ENCODE measurements at places on chromosomes 4 and X. TPM values are rescaled to one million over a fixed set of nuclear protein-coding genes. Genes with fewer than 3 reads are reported as not detected.

CNGA1 gene
- total RNA-seq = not detected

RIPPLY1 gene
- not detected for total RNA-seq

SYN1 gene
- total RNA-seq = under 0.01 TPM

SOWAHD gene
- total RNA-seq = 0.28 TPM

PCYT1B gene
- total RNA-seq = under 0.01 TPM

RBM47 gene
- 0.83 TPM for total RNA-seq

MSANTD1 gene
- total RNA-seq = 0.28 TPM

COX7B2 gene
- not detected for total RNA-seq

ARX gene
- not detected for total RNA-seq

SH3D19 gene
- 27.2 TPM for total RNA-seq

SATL1 gene
- total RNA-seq = not detected

RAB33A gene
- total RNA-seq = 1.6 TPM

MTTP gene
- total RNA-seq = under 0.01 TPM

WWC2 gene
- total RNA-seq = 28.1 TPM

ADRA2C gene
- total RNA-seq = 0.28 TPM

CRMP1 gene
- total RNA-seq = 4.4 TPM

SULT1B1 gene
- 0.18 TPM for total RNA-seq

CHRDL1 gene
- 0.36 TPM for total RNA-seq

MAGED4B gene
- 35.5 TPM for total RNA-seq

VEGFC gene
- 26.9 TPM for total RNA-seq

CXCL13 gene
- total RNA-seq = not detected

IQCM gene
- total RNA-seq = not detected

TENM3 gene
- 173 TPM for total RNA-seq

IDUA gene
- 0.72 TPM for total RNA-seq

DMRTC1B gene
- not detected for total RNA-seq

TRIM61 gene
- 4.7 TPM for total RNA-seq

RAB40AL gene
- total RNA-seq = 0.28 TPM

XPNPEP2 gene
- not detected for total RNA-seq

GAGE2A gene
- total RNA-seq = not detected

GAGE12H gene
- not detected for total RNA-seq

MGARP gene
- 35.0 TPM for total RNA-seq

TLR6 gene
- 3.9 TPM for total RNA-seq

CXCL6 gene
- not detected for total RNA-seq

FGFR3 gene
- 0.28 TPM for total RNA-seq

PAGE3 gene
- total RNA-seq = not detected

CFI gene
- 0.28 TPM for total RNA-seq

APLN gene
- total RNA-seq = under 0.01 TPM

TAF7L gene
- total RNA-seq = 0.28 TPM

ZNF711 gene
- total RNA-seq = 2.3 TPM

UNC5C gene
- under 0.01 TPM for total RNA-seq

ADH1A gene
- total RNA-seq = not detected

TBX22 gene
- not detected for total RNA-seq

IL1RAPL2 gene
- total RNA-seq = not detected

AKAP4 gene
- total RNA-seq = not detected

RGS12 gene
- 13.1 TPM for total RNA-seq

ADGRG4 gene
- not detected for total RNA-seq

DOCK11 gene
- 14.7 TPM for total RNA-seq

HAND2 gene
- total RNA-seq = 0.56 TPM

GABRB1 gene
- 16.1 TPM for total RNA-seq

IL3RA gene
- not detected for total RNA-seq

WNK3 gene
- total RNA-seq = 1.4 TPM

BEX1 gene
- total RNA-seq = 0.18 TPM
